ENCODE measurements at places on chromosomes 16 and 17.

- no peak for DNase-seq
Measured at GRCh38 chr17:68047153-68047846, 11.8 kb downstream of the KPNA2 start.

- DNase-seq: no peak
Measured at GRCh38 chr17:46120078-46120477, 73.2 kb downstream of the KANSL1 start.

GRCh38 chr17:47716375-47716774 is 16.7 kb upstream of the TBX21 start:
- DNase-seq: no peak

GRCh38 chr16:73714976-73715375 is 581.6 kb upstream of the PSMD7 start:
- DNase-seq: no peak

- no peak for DNase-seq
Measured at GRCh38 chr16:78221892-78222291, 122.4 kb downstream of the WWOX start.

GRCh38 chr17:74151551-74152315 is 51.7 kb upstream of the RPL38 start:
- DNase-seq: no peak

DNA sequence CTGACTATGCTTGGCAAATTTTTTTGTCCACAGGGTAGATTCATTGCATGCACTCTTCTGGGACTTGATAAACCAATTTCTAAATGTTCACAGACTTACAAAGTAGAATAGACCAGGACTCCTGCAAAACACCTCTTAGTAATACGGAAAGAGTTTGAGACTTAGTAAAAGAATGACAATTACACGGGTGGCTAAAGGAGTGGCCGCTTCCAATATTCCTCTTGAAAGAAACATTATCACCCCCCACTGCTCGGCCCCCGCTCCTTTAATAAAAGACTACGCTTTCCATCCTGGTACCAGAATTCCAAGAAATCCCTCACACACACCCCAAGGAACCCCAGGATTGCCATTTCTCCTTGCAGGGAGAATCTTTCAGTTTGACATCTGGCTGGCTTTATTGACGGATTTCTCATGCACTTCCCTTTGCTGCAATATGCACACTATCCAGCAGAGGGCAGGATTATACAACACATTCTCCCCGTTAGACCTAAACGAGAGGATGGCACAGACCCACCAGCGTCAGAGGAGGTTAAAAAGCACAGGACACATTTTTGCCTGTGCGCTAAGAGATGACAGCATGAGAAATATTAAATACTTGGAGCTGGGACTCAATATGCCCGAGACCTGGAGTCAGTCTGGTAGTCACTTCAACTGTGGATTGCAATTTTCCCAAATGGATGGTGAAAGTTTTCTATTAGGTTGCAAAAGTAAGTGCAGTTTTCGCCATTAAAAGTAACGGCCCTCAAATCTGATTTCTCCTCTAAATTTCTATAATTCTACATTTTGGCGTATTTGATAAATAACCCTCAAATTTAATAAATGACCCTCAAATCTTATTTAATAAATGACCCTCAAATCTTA is 46.6 kb upstream of the NUDT7 start:
- no peak for DNase-seq

- no peak for DNase-seq
Measured at GRCh38 chr16:400061-400591, 1.6 kb upstream of the DECR2 start.

- no peak for DNase-seq
Measured at GRCh38 chr16:67555795-67556212, 6.5 kb upstream of the CTCF start.

- DNase-seq: peak; percentile 22
Measured at GRCh38 chr17:57892146-57892819, 42.4 kb upstream of the MRPS23 start.

GRCh38 chr16:49061137-49061714 is 220.4 kb downstream of the CBLN1 start:
- no peak for DNase-seq

- peak; percentile 28 for DNase-seq
Measured at GRCh38 chr17:80082403-80083135, 18.8 kb upstream of the GAA start.

DNA sequence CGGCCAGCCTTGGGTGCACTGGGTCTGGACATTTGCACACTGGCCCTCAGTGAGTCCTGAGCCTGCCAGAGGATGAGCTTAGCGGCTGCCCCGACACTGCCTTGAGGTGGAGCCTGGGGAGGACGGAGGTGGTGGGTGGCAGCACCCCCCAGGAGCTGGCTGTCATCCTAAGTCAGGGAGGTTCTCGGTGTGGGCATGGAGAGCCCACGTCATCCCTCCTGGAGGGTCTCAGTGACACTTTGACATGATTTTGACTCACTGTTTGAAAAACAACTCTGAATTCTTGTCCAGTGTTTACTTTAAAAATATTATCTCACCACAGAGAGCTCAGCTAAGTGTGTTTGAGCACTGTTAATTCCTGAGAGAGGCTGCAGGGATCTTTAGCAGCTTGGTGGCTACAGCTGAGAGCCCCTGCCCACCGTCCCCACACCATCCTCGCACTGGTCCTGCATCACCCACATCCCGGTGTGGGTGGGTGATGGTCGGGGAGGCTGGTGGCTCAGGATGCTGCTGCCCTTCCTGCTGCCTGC is 63.1 kb downstream of the BANP start:
- DNase-seq: no peak
